ENCODE measurements at places on chromosomes 4 and X.

DNA sequence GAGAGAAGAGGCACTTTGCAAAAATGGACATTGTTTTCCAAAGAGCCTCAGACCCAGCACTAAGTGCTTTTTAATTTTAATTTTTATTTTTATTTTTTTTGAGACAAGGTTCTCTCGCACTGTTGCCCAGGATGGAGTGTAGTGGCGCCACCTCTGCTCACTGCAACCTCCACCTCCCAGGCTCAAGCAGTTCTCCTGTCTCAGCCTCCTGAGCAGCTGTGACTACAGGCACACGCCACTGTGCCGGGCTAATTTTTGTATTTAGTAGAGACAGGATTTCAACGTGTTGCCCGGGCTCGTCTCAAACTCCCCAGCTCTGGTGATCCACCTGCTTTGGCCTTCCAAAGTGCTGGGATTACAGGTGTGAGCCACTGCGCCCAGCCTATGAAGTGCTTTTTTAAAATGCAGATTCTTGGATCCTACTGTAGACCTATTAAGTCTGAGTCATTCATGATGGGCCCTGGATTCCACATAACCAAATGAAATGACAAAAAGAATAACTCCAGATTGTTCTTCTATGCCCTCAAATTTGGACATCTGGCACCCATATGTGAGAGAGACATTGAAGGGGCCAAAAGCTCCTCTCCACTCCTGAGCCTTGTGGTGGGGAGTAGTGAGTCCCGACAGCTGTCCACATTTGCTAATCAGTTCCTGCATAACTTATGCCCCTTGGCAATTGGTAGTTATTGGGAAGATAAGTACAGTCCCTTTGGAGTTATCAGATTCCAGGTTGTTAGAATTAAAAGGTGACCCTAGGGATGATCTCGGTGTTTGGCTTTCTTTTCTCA lies 3.6 kb downstream of the NOCT start:
- DNase-seq = no peak

DNA sequence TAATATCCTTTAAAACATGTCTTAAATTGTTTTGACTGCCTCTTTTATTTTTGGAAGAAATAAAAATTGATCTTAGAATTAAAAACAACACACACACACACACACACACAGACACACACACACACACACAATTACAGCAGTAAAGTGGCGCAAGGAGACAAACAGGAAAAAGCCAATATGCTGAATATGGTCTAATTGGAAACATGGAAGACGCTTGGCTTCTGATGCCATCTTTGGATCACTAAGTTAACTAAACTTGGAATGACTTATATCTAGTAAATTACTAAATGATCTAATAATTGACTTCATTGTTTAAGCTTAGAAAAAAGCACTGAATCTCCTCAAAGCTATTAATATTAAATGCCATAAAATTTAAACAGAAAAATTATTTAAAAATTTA lies 1093.4 kb downstream of the ADGRL3 start:
- DNase-seq = no peak

GRCh38 chrX:21955403-21956189 lies 15.1 kb downstream of the SMS start:
- DNase-seq = no peak

- no peak for DNase-seq
These were observed 75.9 kb downstream of the COQ2 start for GRCh38 chr4:83208371-83209365.

DNA sequence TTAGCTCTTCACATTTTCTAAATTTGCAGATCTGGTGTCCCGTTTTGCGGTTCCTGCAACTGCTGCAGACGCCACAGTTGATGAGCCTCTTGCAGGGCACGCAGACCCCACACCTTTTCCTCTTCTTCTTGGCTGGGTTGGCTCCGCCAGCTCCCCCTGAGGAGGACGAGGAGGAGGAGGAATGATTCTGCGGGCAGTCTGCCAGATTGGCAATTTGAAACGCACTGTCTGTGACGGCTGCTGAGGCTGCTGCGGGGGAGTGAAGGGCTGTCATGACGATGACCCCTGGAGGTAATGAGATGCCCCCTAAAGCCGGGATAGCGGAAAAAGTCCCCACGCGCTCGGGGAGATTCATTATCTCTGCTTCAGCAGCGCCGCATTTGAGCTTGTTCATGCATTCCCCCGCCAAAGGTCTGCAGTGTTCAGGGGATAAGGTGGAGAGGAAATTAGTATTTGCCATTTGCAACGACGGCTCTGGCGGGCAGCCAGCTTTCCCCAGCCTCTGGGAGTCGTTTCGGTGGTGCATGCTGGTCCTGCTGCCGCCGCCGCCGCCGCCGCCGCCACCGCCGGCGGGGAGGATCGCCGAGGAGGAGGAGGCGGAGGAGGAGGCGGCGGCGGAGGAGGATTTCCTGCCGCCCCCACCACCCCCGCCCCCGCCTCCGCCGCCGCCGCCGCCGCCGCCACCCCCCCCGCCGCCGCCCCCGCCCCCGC lies 3.8 kb downstream of the CXXC4 start:
- no peak for DNase-seq

DNA sequence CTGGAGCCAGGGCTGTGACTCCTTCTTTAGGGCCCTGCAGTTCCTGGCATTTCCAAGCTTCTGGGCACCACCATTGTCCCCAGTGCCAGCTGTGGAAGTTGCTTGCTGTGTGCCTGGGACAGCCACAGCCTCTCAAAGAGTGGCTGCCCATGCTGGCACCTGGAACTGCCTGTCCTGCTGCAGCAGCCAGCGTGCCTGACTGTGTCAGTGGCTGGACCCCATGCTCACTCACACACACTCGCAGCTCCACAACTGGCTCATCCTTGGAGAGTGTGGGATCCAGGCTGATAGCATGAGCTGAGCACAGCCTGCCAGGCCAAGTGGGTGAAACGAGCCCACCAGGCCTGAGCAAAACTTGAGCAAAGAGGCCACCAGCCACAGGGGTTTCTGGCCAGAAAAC lies 1107.6 kb downstream of the C4orf33 start:
- no peak for DNase-seq

DNA sequence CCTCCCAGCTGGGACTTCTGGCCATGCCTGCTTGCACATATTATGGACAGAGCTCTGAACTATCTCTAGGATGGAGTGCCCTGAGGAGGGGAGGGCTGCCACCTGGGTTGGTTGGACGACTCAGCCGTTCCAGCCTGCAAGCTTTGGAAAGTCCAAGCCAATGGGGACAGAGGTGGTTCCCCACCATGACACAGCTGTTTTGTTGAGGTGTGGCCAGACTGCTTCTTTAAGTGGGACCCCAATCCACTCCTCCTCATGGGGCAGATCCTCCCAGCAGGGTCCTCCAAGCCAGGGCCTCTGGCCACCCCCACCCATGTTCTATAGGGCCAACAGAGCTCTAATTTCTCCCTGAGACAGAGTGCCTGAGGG lies 22.7 kb downstream of the F8A3 start:
- DNase-seq = no peak

DNA sequence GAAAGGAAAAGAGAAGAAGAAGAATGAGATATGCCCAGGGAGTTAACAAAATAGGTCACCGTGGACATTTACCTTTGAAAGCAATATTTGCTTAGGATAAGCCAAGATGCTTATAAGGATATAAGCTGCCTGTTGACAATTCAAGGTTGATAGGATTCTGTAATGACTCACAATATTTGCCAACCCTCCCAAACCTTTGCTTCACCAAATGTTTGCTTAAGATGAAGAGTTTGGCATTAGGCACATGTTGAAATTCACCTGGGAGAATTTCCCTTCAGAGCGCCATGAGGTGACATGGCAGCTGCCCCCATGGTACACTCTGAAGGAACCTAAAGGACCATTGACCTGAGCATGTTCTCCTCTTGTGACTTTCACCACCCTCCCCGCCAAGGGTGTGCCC lies 4.6 kb downstream of the PALLD start:
- no peak for DNase-seq

DNA sequence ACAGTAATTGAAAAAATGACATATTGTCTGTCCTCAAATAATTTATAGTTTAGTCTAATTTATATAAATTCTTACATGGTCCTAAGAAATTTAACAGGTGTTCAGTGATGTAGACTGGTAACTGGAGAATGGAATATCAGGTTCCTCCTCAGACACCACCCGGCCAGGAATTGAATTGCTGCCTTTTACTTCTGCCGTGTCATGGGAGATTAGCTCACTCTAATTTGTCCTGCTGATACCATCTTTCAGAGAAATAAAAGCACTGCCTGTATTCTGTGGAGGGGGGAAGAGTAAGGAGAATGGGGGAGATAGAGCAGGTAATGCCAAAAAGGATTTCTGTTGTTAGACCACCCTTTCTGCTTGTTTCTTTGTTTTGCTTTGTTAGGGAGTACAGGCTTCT lies 125.2 kb upstream of the KLHL4 start:
- DNase-seq = no peak

- no peak for DNase-seq
These were observed 5.6 kb upstream of the TXK start for GRCh38 chr4:48139691-48140090.

GRCh38 chr4:19241895-19242294 lies 1009.8 kb upstream of the SLIT2 start:
- no peak for DNase-seq

DNA sequence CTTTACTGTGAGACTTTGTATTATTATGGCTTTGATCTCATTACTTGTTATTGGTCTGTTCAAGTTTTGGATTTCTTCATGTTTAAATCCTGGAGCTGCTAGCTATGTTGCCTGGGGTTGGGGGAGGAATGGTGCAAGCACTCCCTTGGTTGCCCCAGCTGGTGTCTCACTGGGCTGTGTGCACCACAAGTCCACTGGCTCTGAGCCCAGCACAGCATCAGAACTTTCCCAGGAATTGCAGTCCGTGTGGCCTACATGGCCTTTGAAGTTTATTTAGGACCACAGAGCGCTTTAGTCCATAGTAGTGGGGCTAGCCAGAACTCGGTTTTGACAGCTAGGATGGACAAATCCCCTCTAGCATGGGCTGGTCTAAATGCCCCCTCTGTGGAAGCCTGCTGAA lies 278.8 kb upstream of the RPS6KA3 start:
- DNase-seq = no peak

DNA sequence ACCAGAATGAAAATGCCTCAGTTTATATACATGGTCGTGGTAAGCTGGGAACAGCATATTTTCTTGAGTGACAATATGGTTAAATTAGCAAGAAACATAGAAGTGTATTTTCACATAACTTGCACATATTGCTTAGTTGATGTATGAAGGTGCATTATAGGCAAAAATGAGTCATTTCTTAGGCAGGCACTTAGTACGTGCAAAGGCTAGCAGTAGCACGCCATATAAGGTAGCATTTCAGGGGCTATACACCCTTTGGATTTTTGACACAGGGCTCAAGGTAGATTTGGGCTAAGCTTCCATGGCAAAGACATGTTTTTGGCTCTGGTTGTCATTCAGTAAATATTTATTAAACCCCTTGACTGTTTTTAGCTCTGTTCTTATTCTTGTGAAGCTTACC lies 33.1 kb downstream of the PCDH7 start:
- DNase-seq = no peak

DNA sequence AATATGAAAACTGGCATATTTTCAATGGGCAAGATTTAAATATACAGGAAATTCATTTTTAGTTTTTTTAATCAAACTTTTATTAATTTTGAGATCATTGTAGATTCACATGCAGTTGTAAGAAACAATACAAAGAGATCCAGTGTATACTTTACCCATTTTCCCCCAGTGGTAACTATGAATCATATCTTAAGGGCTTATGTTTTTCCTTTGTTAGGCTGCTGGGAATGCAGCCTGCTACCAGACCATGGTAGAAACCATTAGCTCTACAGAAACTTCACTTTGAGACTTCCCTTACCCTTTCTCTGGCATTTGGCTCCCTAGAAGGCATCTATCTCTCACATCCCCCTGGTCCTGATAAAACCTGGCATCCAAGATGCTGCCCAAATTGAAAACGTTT lies 147.6 kb upstream of the EOLA2 start:
- DNase-seq = no peak

- no peak for DNase-seq
These were observed 54.2 kb upstream of the GRPEL1 start for GRCh38 chr4:7121866-7122653.

DNA sequence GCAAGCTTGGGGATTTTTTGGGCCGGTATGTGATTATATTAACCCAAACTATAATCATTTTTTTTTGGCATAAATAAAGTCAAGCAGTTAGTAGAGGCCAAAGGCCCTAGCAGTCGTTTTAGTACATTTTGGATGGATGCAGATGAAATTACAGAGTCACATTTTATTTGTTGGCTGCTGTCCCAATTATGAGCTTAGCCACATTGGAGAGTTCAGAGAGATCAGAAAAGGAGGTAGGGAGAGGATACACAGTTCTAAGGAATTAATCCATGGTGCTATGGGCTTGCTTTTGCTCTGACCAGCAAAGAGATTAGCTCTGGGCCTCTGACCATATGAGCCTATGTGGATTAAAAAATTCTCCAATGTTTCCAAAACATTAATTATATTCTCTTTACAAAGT lies 395.1 kb downstream of the RAPGEF2 start:
- DNase-seq = no peak

GRCh38 chr4:9979101-9979701 lies 42.1 kb downstream of the SLC2A9 start:
- no peak for DNase-seq

DNA sequence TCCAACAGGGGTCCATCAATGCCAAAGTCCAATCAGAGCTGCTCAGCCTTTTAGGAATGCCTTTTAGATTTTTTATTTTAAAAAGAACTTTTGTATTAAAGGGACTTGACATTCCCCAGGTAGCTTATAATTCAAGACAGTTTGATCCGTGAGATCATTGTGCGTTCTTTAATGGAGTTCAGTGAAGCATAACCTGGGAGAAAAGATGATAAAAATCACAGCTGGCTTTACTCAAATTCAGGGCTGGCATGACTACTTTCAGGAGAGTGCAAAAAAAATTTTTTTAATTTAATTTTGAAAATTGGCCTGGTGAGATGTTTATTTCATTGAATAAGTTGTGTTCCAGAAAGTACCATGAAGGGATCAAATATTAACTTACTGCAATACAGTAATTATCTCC lies 118.2 kb downstream of the VCX2 start:
- DNase-seq = no peak

GRCh38 chr4:146135941-146136340 lies 39.6 kb upstream of the LSM6 start:
- DNase-seq = no peak

DNA sequence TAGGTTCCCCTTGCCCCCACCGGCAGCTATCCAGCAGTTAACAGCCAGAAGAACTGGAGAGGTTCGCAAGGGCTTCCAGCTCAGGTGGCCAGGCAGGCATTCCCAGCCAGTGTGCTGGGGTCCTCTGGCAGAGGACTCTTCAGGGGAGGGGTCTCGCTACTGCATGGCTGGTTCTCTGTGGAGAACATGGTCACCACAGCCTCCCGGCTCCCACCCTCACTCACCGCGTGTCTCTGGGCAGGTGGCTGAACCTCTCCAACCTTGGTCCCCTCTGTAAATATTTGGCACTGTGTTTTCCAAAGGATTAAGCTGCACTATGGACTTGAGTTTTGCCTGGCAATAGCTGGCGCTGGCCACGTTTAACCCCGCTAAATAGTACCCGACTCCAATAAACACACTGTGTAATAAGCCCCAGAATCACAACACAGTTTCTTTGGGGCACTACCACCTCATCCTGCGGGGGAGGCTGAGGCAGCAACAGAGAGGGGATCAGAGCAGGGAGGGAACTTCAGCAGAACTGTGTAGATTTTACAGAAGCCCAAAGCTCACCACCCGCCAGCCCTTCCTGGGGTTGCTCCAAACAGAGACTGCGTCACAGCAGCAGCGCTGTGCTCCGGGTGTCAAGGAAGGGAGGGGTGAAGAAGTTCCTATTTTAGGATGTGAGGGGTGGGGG lies 15.2 kb downstream of the BCOR start:
- no peak for DNase-seq
